Activated CD4-positive, alpha-beta T cell treated with anti-CD3 and anti-CD28 coated beads for 48 hours (primary cell): ENCODE measurements at places on chromosomes 1 and 21.

GRCh38 chr1:150981177-150981804 is 801 bp upstream of the ANXA9 start:
- DNase-seq: no peak

DNA sequence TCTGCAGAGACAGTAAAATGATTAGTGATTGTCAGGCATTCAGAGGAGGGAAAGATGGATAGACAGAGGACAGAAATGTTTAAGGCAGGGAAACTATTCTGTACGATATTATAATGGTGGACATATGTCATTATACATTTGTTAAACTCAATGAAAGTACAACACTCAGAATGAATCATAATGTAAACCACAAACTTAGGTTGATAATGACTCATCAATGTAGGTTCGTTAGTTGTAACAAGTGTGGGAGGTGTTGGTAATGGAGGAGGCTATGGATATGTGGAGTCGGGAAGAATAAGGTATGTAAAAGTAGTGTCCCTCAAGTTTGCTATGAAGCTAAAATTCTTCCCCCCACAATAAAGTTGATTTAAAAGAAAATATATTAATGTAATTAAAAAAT is 455.0 kb downstream of the BRINP3 start:
- DNase-seq: no peak

DNA sequence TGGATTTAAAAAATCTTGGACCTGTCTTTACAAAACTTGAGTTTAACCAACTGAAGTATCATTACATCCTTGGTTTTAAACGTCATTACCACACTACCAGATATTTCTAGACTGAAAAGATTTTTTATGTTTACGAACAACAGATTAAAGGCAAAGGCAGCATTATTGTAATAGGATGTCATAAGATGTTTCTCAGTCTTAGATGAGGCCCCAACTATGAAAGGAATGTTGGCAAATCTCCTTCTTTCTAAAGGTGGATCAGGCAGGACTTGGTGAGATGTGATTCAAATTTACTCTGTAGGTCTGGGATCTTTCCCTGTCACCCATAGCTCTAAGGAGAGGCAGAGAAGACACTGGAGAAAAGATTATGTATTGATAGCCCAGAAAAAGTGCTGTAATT is 417.9 kb downstream of the PTBP2 start:
- DNase-seq: no peak

GRCh38 chr1:41003127-41003639 is 18.3 kb downstream of the SLFNL1 start:
- no peak for DNase-seq

- no peak for DNase-seq
Observed at GRCh38 chr21:25870084-25870483, 135.3 kb downstream of the GABPA start.
